NCI-H146 (cell line): ENCODE measurements at places on chromosomes 1 and 21.
A peak's percentile ranks its signal among the peaks of the same experiment; 100 is the strongest.

DNA sequence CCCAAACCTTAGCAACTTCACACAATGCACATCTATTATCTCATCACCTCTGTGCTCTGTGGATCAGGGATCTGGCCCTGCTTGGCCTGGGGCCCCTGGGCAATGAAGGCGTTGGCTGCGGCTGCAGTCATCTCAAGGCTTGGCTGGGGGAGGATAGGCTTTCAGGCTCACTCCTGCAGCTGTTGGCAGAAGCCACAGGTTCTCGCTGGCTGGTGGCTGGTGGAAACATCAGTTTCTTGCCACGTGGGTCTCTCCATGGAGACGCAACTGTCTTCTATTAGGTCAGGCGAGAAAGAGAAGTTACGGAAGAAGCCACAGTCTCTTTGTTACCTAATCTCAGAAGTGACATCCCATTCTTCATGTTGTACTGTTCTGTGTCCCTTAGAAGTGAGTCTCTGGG lies 3.6 kb upstream of the NPPA start:
- no peak for DNase-seq

DNA sequence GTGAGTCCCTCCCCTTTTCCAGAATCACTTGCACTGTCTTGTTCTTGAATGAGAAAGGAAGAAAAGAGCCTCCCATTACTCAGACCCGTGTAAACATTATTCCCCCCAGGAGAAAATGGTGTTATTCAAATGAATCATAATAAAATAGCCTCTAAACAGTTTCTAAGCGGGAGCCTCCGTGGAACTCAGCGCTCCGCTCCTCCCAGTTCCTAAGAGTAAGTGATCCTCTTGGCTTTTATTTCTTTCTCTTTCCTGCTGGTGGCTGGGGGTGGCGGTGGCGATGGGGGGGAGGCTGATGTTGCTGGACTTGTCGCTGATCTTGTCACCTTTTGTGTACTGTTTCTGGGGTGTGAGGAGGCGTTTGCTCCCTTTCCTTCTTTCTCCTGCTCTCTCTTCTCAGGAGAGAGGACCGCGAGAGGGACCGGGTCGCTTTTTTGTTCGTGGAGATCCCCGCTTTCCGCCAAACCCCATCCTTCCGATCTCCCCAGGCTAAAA lies 781 bp downstream of the PROX1 start:
- peak; percentile 72 for DNase-seq

DNA sequence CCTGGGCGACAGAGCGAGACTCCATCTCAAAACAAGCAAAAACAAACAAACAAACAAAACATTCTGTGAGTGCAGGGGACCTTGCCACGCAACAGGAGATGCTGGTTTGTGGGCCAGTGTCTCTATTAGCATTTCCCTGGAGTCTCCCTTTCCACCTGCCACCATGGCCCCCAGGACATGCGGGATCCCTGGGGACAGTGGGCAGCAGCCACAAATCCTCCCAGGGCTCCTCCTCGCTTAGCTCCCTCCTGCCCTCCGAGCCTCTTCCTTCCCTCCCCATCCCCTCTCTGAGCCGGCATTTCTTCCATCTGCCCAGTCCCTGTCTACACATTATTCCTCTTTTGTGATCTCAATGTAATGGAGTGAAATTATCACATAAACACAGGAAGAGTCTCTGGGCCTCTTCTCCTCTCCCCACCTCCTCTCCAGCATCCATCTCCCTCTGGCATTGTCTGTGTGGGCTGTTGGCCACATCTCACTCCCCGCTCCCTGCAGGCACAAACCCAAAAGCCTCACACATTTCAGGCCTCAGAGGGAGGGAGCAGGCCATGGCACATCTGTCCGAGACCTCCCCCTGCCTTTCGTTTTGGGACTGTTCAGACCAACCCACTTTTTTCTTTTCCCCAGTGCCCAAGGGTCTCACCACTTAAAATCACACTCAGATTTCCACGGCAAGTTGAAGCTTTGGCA lies 144.3 kb downstream of the MIS18A start:
- no peak for DNase-seq

DNA sequence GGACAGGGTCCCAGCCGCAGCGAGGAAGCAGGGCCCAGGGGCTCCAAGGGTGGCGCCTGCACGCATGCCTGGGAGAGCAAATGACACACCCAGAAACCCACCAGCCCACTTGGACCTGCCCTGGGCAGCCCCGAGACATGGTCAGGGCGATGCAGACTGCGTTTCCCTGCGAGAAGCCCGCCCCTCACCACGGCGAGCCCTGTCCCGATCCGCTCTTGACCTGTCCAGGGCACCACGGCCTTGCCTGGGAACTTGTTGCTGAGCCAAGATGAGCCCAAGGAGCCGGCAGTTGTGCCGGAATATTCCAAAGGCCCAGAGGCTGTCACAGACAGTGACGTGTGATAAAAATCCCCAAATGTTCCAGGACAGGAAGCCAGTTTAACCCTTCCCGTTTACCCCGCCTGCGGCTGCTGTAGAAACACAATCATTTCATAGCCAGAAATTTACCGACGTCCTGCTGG lies 78.1 kb downstream of the SIK1 start:
- no peak for DNase-seq

DNA sequence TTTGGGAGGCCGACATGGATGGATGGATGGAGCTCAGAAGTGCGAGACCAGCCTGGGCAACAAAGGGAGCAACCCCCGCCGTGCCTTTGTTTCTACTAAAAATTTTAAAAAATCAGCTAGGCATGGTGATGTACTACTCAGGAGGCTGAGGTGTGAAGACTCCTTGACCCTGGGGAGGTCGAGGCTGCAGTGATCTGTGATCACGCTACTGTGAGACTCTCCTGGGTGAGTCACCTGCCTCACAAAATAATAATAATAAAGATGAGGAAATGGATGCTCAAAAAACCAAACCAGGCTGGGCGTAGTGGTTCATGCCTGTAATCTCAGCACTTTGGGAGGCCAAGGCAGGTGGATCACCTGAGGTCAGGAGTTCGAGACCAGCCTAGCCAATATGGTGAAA lies 19.2 kb downstream of the DSTYK start:
- no peak for DNase-seq

GRCh38 chr1:153670257-153670858 lies 435 bp downstream of the ILF2 start:
- DNase-seq: peak; percentile 23

DNA sequence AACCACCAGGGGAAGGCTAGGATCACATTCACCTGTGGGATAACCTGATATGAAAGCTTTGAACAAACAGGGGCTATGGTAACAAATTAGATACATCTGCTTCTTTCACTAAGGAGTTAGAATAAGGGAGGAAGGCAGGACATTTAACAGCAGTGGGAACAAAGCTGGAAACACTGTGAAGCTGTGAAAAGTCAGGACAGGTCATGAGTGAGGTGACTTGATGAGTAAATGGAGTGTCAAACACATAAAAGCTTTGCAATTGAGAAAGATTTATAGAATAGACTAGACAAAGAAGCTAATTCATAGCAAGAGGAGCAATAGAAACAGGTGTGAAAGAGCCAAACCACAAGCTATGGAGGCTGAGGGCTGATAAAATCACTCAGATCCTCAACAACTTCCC lies 110.0 kb downstream of the ASTN1 start:
- DNase-seq: peak; percentile 4

- DNase-seq: no peak
Measured at GRCh38 chr1:17190010-17190995, 14.6 kb upstream of the PADI1 start.

- DNase-seq: no peak
Measured at GRCh38 chr1:237181743-237182317, 139.8 kb downstream of the RYR2 start.

DNA sequence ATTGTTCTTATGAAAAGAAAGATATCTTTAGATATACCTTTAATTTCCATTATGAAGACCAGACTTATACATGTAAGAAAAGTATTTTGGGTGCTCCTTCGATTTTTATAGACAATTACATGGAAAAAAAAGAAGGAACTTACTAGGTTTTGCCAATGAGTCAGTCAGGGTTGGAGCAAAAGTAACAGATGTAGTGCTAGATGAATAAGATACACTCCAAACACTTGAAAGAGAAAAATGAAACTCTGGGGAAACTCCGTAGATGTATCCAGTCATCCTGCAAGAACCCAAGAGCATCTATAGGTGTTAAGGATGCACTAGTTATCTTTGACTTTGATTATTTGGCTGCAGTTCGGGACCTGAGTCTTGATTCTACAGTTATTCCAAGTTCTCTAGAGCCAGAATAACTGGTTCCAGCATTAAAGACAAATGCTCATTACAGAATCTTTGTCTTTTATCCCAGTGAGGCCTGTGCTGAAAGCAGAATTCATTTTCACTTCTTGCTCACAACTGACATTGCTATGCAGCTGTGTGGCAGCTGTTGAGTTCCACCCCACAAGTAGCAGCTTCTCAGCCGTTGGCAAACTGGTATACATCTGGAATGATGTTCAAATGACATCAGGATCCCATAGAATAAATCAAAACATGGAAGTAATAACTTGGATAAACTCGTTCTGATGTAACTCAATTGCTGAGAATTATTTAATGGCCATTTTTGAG lies 326.1 kb downstream of the ASTN1 start:
- no peak for DNase-seq

GRCh38 chr1:228541725-228542124 lies 54.5 kb downstream of the RNF187 start:
- DNase-seq: no peak

GRCh38 chr1:157105298-157105987 lies 5.8 kb upstream of the ETV3L start:
- no peak for DNase-seq

DNA sequence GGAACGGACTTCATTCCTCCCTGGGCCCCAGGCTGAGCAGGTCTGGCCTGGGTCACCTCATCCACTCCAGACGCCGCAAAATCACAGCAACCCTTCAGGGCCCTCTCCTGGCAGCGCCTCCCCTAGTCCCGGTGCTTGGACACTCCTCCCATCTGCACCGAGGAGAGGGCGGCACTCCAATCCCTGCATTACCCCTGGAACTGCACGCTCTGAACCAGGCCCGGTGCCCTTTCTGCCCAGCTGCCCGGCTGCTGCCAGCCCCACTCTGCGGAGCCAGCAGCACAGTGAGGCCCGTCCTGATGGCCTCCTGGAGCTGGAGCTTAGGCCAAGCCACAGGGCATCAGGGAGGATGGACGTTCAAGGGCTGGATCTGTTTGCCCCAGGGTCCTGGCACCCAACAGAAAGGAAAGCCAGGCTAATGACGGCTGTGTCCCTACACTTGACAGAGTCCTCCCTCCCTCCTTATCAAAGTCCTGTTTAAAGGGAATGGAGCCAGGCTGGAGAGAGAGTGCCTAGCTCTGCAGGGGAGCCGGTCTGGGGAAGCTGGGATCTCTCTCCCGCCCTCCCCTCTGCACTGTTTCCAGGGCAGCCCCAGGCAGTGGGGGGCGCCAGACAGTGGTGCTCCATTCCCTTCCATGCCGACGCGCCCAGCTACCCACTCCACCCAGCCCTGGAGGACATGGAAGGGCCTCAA lies 12.7 kb downstream of the COL6A2 start:
- no peak for DNase-seq

DNA sequence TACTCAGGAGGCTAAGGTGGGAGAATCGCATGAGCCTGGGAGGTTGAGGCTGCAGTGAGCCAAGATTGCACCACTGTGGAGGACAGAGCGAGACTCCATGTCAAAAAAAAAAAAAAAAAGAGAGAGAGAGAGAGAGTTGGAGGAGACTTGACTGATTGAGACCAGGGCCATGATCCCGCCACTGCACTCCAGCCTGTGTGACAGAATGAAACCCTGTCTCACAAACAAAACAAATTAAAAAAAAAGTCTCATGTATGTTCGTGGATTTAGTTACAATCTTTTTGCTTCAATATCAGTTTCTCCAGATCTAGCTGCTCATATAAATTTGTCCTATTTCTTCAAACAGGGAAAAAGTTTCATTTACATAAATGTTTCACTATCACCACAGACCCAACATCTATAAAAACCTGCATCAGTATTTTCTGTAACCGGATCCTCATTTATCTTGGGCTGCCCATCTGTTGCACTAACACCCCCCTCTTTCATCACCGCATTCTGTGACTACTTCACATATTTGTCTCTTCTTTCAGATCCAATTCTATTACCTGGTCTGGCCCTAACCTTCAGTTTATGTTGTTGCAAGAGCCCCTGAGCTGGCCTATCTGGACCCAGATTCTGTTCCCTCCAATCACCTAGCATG lies 127.0 kb downstream of the GREM2 start:
- DNase-seq: no peak

- peak; percentile 70 for DNase-seq
Measured at GRCh38 chr1:165114022-165114888, 242.3 kb downstream of the LMX1A start.
